ENCODE measurements at places on chromosomes 1 and 21.
A peak's percentile ranks its signal among the peaks of the same experiment; 100 is the strongest.

DNA sequence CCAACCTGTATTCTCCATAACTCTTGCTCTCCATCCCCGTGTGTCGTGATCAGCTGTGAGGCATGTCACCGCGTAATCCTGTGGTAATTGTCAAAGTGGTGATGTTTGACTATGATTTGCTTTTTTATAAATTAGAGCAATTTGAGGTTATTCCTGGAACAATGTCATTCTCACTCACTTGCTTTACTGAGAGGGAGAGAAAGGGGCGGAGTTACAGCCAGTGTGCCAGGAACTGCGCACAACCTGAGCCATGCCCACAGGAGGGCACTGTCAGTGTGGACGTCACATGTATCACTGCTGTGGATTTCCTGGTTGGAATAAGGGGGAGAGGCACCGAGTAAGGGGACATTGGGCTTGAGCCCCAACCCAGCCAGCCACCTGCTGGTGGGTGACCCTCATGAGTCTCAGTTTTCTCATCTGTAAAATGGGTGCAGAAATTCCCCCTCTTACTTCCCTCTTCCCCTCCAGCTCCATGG is 6.9 kb downstream of the ADGRB2 start:
- H3K36me3 ChIP-seq, result no peaks in the 10 kb centered on the region
- no peak overlapping the region for H3K4me3 ChIP-seq
- no peak overlapping the region for H3K27ac ChIP-seq
- DNase-seq, result no peak

DNA sequence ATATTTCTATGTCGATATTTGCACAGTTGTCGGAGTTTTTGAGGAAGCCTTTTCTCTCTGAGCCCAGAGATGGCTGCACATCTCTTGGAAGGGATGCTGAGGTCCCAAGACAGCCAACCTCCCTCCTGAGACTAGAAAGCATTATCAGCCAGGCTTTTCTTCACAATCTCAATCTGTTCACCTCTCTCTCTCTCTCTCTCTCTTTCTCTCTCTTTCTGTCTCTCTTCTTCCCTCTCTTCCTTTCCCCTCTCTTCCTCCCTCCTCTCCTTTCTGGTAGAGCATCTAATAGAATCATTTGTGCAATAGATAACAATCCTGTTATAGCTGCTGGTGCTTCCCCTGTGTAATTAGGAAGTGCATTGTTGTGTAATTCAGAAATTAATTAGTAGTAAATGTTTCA is 131.8 kb downstream of the CAPN8 start:
- no peaks in the 10 kb centered on the region for H3K27me3 ChIP-seq
- no peak overlapping the region for H3K27ac ChIP-seq

- no peaks in the 10 kb centered on the region for H3K4me1 ChIP-seq
- no peaks in the 10 kb centered on the region for H3K27me3 ChIP-seq
- no peak overlapping the region for H3K27ac ChIP-seq
- no peak overlapping the region for H3K4me3 ChIP-seq
- H3K36me3 ChIP-seq, result no peaks in the 10 kb centered on the region
- no peak for DNase-seq
These were observed 142.3 kb downstream of the CHD1L start for GRCh38 chr1:147384804-147385203.

DNA sequence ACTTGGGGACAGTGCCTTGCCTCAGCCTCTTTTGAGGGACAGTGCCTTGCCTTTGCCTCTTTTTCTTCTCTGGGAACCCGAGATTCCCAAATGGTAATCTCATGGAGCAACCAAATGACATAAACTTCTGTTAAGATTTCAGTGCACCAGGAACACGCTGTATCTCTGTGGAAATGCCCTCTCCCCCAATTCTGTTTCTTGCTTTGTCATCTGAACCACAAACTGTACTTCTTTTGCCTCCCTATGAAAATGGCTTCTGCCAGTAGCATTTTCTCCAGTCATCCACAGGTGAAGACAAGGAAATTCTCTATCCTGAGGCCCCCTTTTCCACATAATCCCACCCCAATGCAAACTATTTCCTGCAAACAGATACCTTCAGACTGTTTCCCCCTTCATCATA is 66.3 kb downstream of the OMA1 start:
- no peak for DNase-seq
- no peaks in the 10 kb centered on the region for H3K27me3 ChIP-seq
- no peak overlapping the region for H3K4me3 ChIP-seq

DNA sequence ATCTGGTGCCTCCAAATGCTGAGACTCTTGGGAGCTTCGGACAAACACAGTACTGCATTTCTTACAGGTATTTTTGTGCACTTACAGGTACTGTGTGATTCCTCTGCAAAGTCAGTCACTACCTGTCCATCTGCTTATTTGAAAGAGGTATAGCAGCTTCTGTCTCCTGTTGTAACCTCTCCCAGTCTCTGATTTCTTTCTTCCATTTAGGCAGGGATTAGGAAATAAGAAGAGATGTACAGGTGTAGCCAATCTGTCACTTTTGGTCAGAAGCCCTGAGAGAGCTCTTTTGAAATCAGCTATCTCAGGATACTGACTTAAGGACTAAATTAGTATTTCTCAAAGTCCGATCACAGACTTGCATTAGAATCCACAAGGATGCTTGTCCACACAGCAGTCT is 54.0 kb downstream of the AKT3 start:
- DNase-seq, result no peak
- H3K27me3 ChIP-seq, result no peaks in the 10 kb centered on the region
- no peak overlapping the region for H3K27ac ChIP-seq
- no peak overlapping the region for H3K4me3 ChIP-seq
- no peaks in the 10 kb centered on the region for H3K36me3 ChIP-seq

GRCh38 chr1:42730002-42730401 is 10.0 kb downstream of the CLDN19 start:
- no peaks in the 10 kb centered on the region for H3K27me3 ChIP-seq
- H3K4me3 ChIP-seq, result no peak overlapping the region
- H3K4me1 ChIP-seq, result no peaks in the 10 kb centered on the region
- no peak overlapping the region for H3K27ac ChIP-seq
- no peak for DNase-seq
- no peaks in the 10 kb centered on the region for H3K36me3 ChIP-seq

GRCh38 chr1:119001181-119002027 is 13.3 kb upstream of the TBX15 start:
- no peaks in the 10 kb centered on the region for H3K36me3 ChIP-seq
- no peaks in the 10 kb centered on the region for H3K4me1 ChIP-seq
- H3K4me3 ChIP-seq, result peak overlapping the region; percentile 48
- H3K27ac ChIP-seq, result no peak overlapping the region

DNA sequence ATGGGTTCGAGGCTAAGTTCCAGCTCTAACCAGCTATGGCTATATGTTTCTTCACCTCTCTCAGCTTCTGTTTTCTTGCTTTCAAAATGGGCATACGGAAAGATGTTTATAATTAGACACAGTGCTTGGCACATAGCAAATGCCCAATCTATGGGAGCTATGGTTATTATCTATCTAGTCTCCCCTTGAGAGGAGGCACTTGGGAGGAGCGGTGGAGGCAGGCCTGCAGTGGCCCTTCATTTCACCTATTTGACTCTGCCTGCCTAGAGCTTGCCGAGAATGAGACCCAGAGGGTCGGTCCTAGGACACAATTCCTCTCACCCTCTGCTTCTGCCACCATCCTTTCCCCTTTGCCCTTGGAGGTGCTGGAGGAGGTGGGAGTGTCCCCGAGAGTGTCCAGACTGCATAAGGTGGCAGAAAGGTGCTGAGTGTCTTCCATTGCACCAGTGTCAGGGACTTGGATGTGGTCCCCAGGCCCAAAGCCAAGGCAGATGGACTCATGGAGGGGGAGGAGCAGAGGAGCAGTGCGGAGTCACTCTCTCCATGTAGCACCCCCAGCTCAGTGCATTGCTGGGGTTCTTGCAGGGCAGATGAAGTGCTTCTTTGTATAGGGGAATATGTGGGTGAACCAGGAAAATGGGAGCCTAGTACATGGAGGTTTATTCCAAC is 9.0 kb downstream of the LGR6 start:
- H3K4me3 ChIP-seq, result no peak overlapping the region
- no peaks in the 10 kb centered on the region for H3K27me3 ChIP-seq
- H3K36me3 ChIP-seq, result no peaks in the 10 kb centered on the region
- DNase-seq, result no peak

DNA sequence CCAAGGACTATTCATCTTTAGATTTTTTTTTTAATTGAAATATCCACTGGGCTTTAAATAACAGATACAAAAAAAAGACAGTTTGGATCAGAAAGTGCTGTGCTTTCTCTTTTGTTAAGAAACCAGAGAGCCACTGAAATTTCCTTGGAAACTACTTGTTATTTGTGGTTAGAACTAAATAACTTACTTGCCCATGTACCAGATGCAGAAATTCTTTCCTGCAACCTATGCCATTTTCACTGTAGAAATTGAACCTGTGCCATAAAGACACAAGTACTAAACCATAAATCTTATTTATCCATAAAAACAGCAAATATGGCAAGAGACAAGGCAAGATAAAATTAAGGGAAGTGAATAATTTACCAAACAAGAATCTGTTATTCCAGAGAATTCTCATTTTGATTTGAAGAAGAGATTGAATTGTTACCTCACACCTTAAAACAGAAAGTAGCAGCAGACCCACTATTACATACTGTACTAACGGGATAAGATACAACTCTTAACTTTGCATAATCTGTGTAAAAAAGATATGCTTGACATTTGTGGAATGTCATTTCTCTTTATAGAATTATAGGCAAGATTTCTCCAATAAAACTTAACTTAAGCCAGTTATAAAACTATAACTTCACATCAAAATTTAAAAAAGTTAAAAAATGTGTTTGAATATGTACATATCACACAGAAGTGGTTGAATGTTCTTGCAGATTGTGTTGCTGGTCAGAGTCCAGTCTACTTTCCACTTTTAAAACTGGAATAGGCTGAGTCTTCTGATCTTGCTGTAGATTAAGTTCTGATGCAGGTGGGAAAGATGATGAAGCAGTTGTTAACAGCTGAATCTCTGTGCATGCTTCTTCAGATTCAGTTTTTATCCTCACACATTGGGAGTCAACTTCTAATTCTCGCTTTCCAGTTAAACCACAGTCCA is 6.3 kb upstream of the PHTF1 start:
- DNase-seq, result no peak
- no peak overlapping the region for H3K4me3 ChIP-seq
- no peaks in the 10 kb centered on the region for H3K36me3 ChIP-seq
- H3K27ac ChIP-seq, result no peak overlapping the region
- no peaks in the 10 kb centered on the region for H3K27me3 ChIP-seq

- no peak overlapping the region for H3K27ac ChIP-seq
- H3K4me1 ChIP-seq, result no peaks in the 10 kb centered on the region
- H3K27me3 ChIP-seq, result no peaks in the 10 kb centered on the region
- no peaks in the 10 kb centered on the region for H3K36me3 ChIP-seq
- no peak overlapping the region for H3K4me3 ChIP-seq
These were observed 43.5 kb downstream of the OPRD1 start for GRCh38 chr1:28855469-28855951.

- no peaks in the 10 kb centered on the region for H3K27me3 ChIP-seq
- no peaks in the 10 kb centered on the region for H3K36me3 ChIP-seq
- no peak for DNase-seq
- no peak overlapping the region for H3K27ac ChIP-seq
- H3K4me1 ChIP-seq, result peaks cover 4% of the 10 kb centered on the region
These were observed 33.7 kb downstream of the MRPL39 start for GRCh38 chr21:25573409-25574206.

GRCh38 chr1:62198069-62198780 is 3.6 kb downstream of the L1TD1 start:
- H3K27me3 ChIP-seq, result no peaks in the 10 kb centered on the region
- H3K36me3 ChIP-seq, result peaks cover under 1% of the 10 kb centered on the region
- H3K4me1 ChIP-seq, result peaks cover 6% of the 10 kb centered on the region
- no peak for DNase-seq

DNA sequence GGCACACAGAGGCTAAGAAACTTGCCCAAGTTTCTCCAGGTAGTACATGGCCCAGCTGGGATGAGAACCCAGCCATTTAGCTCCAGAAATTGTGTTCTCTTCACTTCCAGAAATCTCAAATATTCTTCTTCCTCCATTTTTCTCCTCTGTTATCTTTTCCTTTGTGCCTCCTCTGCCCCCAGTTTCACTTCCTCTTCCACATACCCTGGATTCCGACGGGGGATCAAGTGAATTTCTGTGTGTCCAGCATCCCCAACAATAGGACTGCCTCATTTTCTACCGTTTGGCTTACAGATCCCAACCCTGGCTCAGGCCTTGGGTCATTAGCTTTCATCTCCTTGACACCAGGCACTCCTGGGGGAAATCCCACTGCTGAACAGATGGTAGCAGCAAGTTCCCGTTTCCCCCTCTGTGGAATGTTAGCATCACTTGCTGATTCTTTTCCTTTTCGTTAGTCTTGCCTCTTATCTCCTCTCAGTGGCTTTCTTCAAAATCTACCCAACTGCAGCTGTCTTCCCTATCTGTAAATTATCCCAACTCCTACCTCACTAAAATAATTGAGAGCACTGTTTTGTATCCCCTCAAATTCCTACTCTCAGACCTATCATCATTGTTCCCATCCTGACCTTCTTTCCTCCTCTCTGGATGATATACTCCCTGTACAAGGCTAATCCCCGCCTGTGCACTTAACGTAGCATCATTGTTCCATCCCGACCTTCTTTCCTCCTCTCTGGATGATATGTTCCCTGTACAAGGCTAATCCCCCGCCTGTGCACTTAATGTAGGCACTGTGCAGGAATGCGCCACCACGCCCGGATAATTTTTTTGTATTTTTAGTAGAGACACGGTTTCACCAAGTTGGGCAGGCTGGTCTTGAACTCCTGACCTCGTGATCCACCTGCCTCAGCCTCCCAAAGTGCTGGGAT is 36.5 kb downstream of the SCCPDH start:
- H3K27me3 ChIP-seq, result no peaks in the 10 kb centered on the region
- peaks cover 5% of the 10 kb centered on the region for H3K4me1 ChIP-seq
- H3K27ac ChIP-seq, result no peak overlapping the region
- H3K36me3 ChIP-seq, result peaks cover 66% of the 10 kb centered on the region
- no peak overlapping the region for H3K4me3 ChIP-seq

- no peak for DNase-seq
- no peaks in the 10 kb centered on the region for H3K36me3 ChIP-seq
- H3K27me3 ChIP-seq, result no peaks in the 10 kb centered on the region
- H3K4me1 ChIP-seq, result no peaks in the 10 kb centered on the region
- no peak overlapping the region for H3K4me3 ChIP-seq
These were observed 15.7 kb upstream of the TMEM51 start for GRCh38 chr1:15137809-15138208.

GRCh38 chr1:206723805-206724472 is 39.2 kb downstream of the MAPKAPK2 start:
- H3K36me3 ChIP-seq, result no peaks in the 10 kb centered on the region
- H3K27me3 ChIP-seq, result no peaks in the 10 kb centered on the region
- DNase-seq, result no peak
- H3K4me1 ChIP-seq, result peaks cover 9% of the 10 kb centered on the region
- H3K4me3 ChIP-seq, result no peak overlapping the region

GRCh38 chr21:41816583-41817165 is 49.8 kb upstream of the RIPK4 start:
- H3K27me3 ChIP-seq, result no peaks in the 10 kb centered on the region
- DNase-seq, result peak; percentile 57
- H3K4me1 ChIP-seq, result no peaks in the 10 kb centered on the region
- peaks cover 72% of the 10 kb centered on the region for H3K36me3 ChIP-seq
- H3K27ac ChIP-seq, result no peak overlapping the region
- H3K4me3 ChIP-seq, result no peak overlapping the region

GRCh38 chr1:29240400-29240837 is 4.1 kb downstream of the PTPRU start:
- H3K36me3 ChIP-seq, result no peaks in the 10 kb centered on the region
- H3K27me3 ChIP-seq, result no peaks in the 10 kb centered on the region
- no peak overlapping the region for H3K4me3 ChIP-seq
- no peak for DNase-seq
- no peaks in the 10 kb centered on the region for H3K4me1 ChIP-seq

- H3K27ac ChIP-seq, result peak overlapping the region; percentile 83
- no peaks in the 10 kb centered on the region for H3K36me3 ChIP-seq
- no peaks in the 10 kb centered on the region for H3K27me3 ChIP-seq
- no peaks in the 10 kb centered on the region for H3K4me1 ChIP-seq
- H3K4me3 ChIP-seq, result no peak overlapping the region
- DNase-seq, result no peak
These were observed 23.1 kb downstream of the SNAP47 start for GRCh38 chr1:227758366-227758765.

Data from tibial nerve (tissue), 4 donors.